ENCODE measurements at places on chromosomes 13 and 19. TPM values are rescaled to one million over a fixed set of nuclear protein-coding genes. Genes with fewer than 3 reads are reported as not detected.

The ADAMTS10 gene
- 13.5 TPM for total RNA-seq

The MBD3L3 gene
- not detected for total RNA-seq

The CYP2S1 gene
- total RNA-seq, result 16.4 TPM

The ZNF729 gene
- total RNA-seq, result not detected

The LRRC63 gene
- 0.08 TPM for total RNA-seq

The RNF225 gene
- 0.14 TPM for total RNA-seq

The SPATA13 gene
- 8.8 TPM for total RNA-seq

The GNA15 gene
- 0.06 TPM for total RNA-seq

The KANK3 gene
- 7.6 TPM for total RNA-seq

The ZNF560 gene
- total RNA-seq, result not detected

The IZUMO4 gene
- 0.81 TPM for total RNA-seq

The BST2 gene
- total RNA-seq, result 0.12 TPM

The PSG2 gene
- 0.07 TPM for total RNA-seq

The ELOF1 gene
- total RNA-seq, result 102 TPM

The IGSF23 gene
- 0.53 TPM for total RNA-seq

The ZNF723 gene
- not detected for total RNA-seq

The OR10H5 gene
- total RNA-seq, result not detected

The PTPRH gene
- total RNA-seq, result 3.7 TPM

The DCT gene
- total RNA-seq, result not detected

The MYH14 gene
- total RNA-seq, result 6.4 TPM

The CCDC8 gene
- total RNA-seq, result not detected

The GFY gene
- total RNA-seq, result 0.13 TPM

The PTGER1 gene
- total RNA-seq, result 0.07 TPM

The GRIN3B gene
- 2.6 TPM for total RNA-seq

The FOXA3 gene
- 0.92 TPM for total RNA-seq

The THSD8 gene
- 10.7 TPM for total RNA-seq

The SIGLEC12 gene
- not detected for total RNA-seq

The DOCK9 gene
- 26.7 TPM for total RNA-seq

The CYP4F2 gene
- total RNA-seq, result 0.07 TPM

The LIM2 gene
- not detected for total RNA-seq

The KISS1R gene
- 0.29 TPM for total RNA-seq

The CEACAM1 gene
- total RNA-seq, result 2.3 TPM

The SYT5 gene
- 3.2 TPM for total RNA-seq

The PEAK3 gene
- total RNA-seq, result 0.22 TPM

The CTXN1 gene
- total RNA-seq, result 22.9 TPM
